ENCODE measurements at places on chromosomes 13 and 19. TPM values are rescaled to one million over a fixed set of nuclear protein-coding genes. Genes with fewer than 3 reads are reported as not detected.

The PSG7 gene
- not detected for total RNA-seq

DNA sequence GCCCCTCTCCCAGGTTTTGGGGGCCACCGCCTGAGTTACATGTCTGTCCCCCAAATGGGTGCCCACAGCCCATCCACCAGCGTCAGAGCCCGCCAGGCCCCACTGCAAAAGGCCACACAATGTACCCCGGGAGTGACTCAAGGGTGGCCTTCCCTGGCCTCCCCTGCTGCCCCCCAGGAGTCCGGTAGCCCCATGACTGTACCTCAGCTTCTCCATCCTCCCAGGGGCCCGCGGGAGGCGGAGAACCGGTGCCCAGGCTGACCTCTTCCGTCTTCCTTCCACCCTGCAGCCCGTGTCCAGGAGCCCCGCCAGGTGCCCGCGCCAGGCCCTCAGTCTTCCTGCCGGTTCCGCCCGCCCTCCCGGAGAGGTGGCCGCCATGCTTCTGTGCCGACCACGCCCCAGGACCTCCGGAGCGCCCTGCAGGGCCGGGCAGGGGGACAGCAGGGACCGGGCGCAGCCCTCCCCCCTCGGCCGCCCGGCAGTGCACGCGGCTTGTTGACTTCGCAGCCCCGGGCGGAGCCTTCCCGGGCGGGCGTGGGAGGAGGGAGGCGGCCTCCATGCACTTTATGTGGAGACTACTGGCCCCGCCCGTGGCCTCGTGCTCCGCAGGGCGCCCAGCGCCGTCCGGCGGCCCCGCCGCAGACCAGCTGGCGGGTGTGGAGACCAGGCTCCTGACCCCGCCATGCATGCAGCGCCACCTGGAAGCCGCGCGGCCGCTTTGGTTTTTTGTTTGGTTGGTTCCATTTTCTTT is 10.3 kb downstream of the CBARP start:
- DNase-seq = peak; percentile 52

DNA sequence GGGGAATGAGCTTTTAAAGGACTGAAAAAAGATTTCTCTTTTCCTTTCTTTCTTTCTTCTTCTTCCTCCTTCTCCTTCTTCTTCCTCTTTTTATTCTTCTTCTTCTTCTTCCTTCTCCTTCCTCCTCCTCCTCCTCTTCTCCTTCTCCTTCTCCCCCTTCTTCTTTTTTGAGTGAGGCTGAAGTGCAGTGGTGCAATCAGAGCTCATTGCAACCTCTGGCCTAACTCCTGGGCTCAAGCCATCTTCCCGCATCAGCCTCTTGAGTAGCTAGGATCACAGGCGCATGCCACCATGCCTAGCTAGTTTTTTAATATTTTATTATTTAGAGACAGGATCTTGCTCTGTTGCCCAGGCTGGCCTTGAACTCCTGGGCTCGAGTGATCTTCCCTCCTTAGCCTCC is 120.9 kb upstream of the KL start:
- no peak for DNase-seq

DNA sequence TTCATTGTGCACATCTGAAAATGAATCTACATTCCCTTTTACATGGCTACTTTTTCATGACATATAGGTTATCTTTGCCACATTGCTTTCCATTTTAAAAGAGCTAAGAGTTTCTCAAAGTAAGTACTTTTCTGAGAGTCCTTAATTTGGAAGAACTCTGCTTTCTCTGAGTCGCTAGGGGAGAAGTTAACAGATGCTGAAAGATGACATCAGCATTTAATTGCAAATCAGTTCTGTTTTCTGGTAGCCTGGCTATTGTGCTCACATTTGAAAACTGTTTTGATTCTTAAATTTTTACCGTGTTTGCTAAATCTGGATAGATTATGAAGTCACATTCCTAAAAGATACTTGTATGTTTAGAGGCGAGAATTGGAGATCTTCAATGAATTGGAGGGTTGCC is 107.7 kb upstream of the C1QTNF9B start:
- DNase-seq = no peak

The KCTD12 gene
- 5.4 TPM for total RNA-seq

DNA sequence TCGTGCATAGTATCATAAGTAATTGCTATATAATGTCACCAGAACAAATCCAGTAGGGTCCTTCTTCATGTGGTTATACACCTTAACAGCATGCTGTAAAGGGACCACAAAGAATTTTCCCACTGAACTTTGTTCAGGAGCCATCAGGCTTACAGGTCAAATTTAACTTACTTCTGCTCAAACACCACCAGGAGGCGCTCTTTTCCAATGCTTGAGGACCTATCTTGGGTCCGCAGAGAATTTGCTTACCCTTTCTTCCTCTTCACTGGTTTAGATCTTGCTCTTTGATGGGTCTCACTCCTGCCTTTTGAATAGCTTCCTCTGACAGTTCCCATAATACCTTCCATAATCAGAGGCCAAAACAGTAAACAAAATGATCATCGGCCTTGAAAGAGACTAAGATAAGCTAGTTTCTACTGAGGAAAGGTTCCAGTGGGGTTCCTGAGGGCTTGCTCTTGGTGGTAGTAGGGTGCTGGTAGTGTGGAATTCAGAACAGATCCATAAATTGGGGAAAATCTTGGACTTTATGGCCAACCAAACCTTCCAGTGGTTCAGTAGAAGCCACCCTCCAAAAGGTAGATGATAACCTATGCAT is 37.4 kb downstream of the SCGB2B2 start:
- DNase-seq = peak; percentile 81
